Amniotic stem cell (primary cell): ENCODE measurements at places on chromosomes 12 and 14.

- no peak for DNase-seq
Measured at GRCh38 chr12:52441320-52441911, 7.2 kb upstream of the KRT75 start.

DNA sequence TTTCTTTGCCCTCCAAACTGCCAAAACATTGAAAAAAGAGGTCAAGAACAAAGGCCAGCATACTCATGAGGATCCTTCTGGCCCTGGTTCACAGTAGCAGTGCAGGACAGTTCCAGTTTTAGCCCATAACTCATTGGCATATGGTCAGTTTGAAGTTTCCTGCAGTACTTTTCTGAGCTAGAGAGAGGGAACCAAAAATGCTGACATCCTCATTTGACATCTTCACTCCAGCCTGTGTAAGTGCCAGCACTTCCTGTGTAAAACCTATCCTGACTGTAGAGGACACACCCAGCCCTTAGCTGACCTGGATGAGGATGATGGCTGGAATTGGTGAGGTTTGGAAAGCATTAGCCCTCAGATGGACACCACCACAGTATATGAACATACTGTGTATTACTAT is 84.1 kb downstream of the FGD4 start:
- DNase-seq: no peak

GRCh38 chr14:94897561-94897960 is 127.6 kb upstream of the GSC start:
- DNase-seq: no peak

DNA sequence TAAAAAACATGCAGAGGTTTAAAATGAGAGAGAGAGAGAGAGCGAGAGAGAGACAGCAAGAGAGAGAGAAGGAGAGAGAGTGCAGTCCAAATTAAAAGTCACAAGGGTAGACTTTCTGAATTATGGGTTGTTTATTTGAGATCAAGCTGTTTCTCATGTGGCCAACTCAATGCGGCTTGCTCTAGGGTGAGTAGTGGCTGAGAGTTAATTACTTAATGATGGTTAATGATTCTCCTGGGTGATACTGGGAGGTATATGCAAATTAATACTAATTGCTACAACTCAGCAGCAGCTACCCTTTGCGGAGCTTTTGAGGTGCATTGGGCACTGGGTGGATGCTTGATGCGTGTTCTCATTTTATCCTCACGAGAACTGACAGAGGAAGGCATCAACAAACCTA is 122.1 kb upstream of the NOS1 start:
- DNase-seq: no peak

DNA sequence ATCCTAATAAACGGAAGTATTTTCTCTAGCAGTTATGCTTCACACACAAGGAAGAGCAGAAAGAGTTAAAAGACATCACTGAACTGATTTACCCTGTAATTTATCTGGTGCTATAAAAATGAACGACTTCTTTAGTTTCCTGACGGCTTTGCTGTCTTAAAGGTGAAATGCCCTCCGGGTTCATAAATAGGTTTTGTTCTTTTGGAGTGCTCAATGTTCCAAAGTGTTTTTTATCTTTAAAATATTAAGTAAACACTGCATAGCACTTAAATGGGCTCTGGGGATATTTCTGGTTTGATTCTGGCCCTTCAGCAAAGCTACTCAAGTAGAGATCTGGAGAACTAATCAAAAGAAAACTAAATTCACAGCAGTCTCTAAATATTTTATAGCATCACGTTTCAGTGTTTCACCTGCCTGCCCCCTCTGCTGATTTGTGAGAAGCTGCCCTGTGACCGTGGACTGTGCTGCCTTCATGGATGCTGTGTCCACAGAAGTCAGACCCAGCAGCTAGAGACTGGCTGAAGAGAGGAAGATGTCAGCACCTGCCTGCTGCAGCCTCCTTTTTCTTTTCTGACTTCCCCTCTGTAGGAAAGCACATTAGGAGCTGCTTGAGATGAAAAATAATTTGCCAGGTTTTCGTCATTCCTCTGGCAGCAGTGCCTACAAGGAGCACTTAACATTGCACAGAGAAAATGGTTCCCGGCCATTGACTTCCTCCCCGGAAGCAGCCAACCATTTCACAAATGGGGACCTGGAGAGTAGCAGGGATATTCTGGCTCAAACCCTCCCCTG is 205.1 kb upstream of the FSCB start:
- DNase-seq: no peak

GRCh38 chr14:69315301-69315700 is 55.3 kb downstream of the GALNT16 start:
- DNase-seq: no peak

GRCh38 chr14:68345738-68346137 is 447.1 kb downstream of the ZFP36L1 start:
- no peak for DNase-seq

DNA sequence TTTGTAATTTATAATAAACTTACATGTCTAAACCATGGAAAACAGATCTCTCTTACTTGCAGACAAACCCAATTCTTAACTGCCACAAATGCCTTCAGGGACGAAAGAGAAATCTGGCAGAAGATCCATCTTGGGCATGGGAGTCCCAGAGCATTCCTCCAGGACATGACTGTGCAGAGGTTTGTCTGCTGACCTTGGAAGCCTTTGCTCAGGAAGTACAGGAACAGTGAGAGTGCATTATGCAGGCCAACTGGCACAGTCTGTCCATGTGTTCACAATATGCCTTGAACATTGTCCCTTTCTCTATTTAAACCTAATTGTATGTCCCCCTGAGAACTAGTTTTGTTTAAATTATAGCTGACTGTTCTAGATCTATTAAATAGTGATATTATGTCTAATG is 467.1 kb downstream of the ATP23 start:
- DNase-seq: no peak

DNA sequence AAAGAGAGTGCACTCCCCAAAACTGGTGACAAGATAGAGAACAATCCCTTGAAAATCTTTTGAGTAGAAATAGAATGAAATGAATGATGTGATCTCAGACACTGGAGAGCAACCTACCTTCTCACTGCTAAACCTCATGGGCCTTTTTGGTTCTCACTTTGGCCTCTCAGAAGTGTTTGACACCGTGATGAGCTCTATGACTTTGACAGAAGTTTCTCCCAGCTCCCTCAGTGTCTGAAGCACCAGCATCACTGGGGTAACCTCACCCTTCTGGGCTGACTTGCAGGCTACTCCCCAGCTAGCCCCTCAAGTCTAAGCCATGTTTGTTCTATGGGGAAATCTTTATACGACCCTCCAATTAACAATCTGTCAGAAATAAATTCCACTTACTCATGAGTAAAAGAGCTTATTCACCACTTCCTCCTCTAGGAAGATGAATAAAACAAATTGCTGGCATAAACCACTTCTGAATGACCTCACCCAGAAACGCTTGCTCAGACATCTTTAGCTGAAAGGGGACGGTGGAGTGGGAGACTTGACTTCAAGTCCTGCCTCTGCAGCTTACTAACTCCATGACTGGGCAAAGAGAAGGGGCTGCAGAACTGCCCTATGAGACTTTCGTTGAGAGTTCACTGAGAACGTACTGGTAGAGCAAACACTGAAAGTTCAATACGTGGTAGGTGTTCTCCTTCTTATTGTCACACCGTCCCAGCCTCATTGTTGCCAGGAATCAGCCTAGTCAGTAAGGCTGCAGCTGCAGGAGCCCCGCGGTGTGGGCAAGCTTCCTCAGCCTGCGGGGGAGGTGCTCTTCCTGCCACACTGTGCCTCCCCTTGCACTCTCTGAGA is 46.5 kb downstream of the ST8SIA1 start:
- no peak for DNase-seq

DNA sequence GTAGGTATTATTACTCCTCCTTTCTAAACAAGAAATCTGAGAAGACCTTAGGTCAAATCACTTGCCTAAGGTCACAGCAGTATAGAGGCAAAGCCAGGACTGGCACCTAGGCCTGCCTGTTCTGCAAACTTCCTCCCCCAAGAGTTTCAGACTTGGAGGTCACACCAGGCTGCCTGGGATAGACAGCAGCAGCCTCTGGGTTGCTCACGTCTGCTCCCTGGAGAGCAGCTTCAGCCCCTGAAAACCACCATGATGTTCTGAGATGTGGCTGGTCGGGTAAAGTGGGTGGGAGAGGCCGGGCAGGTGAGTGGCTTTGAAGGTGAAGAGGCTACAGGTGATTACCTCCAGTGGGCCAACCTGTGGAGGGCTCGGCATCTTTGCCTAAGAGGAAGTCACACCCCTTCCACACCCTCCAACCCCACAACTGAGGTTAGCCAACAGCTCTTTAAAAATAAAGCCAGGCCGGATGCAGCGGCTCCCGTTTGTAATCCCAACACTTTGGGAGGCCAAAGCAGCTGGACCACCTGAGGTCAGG is 37.0 kb upstream of the PNMA1 start:
- DNase-seq: no peak

- DNase-seq: no peak
Measured at GRCh38 chr12:86735851-86736250, 479.7 kb upstream of the MGAT4C start.

DNA sequence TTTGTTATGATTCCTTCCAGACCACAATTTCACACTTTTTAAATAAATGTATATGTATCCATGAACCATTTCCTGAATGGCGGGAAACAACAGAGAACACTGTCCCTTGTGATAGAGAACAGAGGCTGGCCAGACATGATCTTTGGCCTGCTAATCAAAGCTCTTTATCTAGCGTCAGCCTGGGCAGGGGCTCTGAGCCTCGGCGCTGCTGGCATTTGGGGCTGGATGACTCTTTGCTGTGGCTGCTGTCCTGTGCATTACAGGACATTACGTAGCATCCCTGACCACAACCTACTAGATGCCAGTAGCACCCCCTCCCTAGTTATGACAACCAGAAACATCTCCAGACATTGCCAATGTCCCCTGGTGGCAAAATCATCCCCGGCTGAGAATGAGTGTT is 77.7 kb downstream of the DNAH10 start:
- no peak for DNase-seq
